ENCODE measurements at places on chromosomes 13 and 19.

GRCh38 chr19:16400911-16401591 is 70.7 kb downstream of the EPS15L1 start:
- DNase-seq = no peak

GRCh38 chr13:113539822-113540221 is 44.7 kb upstream of the TFDP1 start:
- DNase-seq = no peak

GRCh38 chr13:73715114-73715910 is 418.9 kb downstream of the KLF12 start:
- DNase-seq = no peak

GRCh38 chr19:43408043-43408442 is 6.6 kb upstream of the TEX101 start:
- DNase-seq = no peak

DNA sequence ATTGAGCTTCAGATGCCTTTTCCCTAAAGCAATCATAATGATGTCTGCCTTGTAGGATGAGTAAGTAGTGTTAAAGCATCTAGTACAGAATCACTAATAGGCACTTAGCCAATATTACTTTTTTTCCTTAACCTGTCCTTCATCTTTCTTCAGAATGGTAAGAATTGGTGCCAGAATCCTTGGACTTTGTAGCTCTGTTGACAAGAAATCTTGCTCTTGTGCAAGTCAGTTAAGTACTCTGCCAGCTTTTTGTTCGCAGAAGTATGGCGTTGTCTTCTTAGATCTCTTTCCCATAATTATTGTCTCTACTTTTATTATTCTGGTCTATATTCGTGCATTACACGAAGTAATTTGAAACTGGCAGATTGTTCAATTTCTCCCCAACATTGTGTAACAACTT is 554.5 kb downstream of the PCDH9 start:
- no peak for DNase-seq

GRCh38 chr19:3047496-3048189 is 14.7 kb downstream of the TLE5 start:
- DNase-seq = no peak

DNA sequence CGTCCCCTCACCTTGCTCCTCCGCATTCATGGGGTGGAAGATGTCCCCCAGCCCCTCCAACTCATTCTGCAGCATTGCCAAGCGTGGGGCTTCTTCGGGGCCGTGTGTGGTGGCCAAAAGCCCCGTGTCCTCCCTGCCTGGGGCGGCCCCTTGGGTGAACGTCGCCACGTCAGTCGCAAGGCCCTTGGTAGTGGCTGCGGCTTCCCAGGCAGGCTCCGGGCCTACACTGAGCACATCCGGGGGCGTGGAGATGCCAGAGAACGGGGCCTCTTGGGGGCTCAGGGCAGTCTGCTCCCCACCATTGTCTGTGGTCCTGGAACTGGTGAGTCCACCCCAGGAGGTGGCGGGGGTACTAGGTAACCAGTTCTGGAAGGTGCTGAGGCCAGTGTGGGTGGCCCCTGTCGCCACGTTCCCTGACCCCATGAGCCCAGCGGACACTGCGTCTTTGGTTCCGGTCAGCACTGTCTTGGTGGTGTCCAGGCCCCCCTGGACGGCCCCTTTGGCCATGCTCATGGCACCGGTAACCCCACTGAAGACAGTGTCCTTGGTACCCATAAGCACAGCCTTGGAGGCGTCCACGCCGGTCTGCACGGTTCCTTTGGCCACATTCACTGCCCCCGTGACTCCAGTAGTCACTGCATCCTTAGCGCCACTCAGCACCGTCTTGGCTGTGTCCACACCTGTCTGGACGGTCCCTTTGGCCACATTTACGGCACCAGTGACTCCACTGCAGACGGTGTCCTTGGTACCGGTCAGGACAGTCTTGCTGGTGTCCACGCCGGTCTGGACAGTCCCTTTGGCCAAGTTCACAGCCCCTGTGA is 7.6 kb downstream of the PLIN4 start:
- no peak for DNase-seq

DNA sequence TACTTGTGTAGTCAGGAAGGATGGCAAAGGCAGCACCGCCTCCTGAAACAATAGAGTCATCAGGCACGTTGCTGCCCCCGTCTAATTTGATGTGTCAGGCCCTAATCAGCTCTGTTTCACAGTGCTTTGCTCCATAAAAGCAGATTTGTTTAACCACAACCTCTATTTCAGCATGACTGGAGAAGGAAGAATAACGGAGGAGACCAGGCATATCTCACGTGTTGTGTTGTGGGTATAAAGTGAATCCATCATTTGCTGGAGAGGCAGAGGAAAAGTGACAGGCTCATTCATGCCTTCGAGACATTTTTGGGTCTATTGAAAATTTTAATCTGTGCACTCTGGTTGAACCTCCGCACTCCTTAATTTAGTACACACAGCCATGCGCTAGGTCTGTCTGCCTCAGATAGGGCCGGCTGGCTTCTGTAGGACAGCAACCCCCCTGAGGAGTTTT is 940.4 kb upstream of the SLC10A2 start:
- DNase-seq = no peak

DNA sequence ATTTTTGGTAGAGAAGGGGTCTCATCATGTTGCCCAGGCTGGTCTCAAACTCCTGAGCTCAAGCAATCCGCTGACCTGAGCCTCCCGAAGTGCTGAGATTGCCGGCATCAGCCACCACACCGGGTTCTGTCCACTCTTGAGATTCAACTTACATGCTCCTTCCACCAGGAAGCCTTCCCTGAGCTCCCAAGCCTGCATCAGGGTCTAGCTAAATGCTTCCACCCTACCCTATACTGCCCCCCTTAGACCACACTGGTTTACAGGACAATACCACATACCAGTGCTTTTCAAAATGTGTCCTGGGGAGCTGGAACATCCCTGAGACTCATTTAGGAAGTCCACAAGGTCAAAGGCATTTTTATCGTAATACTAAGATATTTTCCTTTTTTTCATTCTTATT is 15.1 kb upstream of the CACNG8 start:
- DNase-seq = no peak

DNA sequence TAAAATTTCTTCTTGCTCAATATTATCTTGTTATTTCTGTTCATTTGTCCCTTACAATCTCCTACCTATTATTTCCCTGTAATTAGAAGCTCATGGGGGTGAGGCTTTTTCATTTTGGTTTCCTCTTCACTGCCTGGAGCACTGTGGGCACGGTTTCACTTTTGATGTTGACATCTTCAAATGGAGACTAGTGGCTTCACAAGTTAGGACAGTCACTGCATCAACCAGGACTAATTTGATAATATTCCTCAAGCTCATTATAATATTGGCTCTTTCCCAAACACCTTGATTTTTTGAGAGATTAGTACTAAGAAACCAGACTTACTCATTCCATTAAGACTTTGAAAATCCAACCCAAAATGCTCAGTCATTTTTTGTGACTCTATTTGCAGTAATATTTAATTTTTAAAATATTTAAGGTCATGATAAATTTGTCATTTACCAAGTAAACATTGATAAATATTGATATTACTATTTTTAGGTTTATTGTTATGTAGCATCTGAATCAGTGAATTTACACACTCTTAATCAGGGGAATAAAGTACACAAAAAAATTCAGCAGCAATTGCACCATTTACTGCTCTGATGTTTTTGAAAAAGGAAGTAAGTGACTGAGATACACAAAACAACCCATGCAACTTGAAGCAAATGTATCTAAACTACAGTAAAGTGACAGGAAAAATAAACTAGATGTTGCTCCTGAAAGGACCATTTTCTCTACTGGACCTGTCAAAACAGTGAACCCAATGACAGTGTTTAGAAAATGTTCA is 28.8 kb upstream of the RCBTB2 start:
- no peak for DNase-seq

GRCh38 chr13:99922631-99923404 is 48.7 kb downstream of the ZIC5 start:
- no peak for DNase-seq

GRCh38 chr19:15432018-15432494 is 13.3 kb upstream of the AKAP8L start:
- DNase-seq = no peak

DNA sequence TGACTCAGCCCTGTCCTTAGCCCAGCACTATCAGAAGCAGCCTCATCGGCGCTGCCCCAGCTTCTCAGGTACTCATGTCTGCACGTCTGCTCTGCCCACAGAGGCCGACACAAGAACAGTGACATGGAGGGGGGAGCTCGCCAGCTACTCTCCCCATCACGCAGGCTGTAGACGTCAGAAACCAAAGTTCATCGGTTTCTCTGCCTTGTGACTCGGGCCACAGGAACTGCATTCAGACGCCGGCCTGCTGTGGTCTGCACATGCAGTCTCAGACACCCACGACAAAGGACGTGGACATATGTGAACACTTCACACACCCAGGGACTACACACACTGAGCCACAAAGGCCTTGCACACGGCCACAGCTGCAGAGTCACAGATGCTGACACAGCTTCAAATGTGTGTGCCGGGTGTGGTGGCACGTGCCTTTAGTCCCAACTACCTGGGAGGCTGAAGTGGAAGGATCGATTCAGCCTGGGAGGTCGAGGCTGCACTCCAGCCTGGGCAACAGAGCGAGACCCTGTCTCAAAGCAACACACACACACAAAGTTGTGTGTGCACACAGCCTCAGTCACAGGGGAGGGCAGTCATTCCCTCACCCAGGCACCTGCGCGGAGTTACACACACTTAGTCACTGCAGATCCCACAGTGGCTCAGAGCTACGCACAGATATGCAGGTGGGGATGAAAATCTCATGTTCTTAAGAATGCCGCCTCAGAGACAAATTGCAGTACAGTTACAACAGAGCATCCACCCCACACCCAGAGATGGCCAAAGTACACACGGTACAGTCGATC is 4.9 kb upstream of the ZFP36 start:
- no peak for DNase-seq

- no peak for DNase-seq
Observed at GRCh38 chr13:30435911-30436451, 13.7 kb downstream of the UBE2L5 start.

DNA sequence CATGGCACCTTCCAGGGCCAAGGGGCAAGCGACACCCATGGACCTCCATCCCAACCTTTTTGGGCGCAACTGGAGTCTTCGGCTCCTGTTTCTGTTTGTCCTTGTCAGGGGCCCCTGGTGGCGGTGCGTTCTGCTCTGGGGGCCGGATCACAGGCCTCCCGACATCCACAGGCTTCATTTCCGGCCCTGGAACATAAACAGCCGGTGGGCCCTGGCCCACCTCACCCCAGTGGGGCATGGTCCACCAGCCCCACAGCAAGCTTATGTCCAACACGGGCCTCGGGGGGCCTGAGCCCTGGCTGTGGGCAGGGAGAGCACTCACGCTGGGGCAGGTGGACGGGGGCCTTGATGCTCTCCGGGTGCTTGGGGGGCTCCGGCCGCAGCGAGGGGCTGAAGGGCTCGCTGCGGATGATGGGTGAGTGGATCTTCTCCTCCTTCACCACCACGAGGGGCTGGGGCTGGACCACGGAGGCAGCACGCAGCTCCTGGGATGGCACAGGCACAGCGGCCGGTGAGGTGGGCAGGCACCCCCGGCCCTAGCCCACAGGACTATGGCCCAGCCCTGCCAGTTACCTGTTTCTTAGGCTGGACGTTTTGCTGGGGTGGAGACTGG is 7.2 kb upstream of the EPHX3 start:
- DNase-seq = no peak

DNA sequence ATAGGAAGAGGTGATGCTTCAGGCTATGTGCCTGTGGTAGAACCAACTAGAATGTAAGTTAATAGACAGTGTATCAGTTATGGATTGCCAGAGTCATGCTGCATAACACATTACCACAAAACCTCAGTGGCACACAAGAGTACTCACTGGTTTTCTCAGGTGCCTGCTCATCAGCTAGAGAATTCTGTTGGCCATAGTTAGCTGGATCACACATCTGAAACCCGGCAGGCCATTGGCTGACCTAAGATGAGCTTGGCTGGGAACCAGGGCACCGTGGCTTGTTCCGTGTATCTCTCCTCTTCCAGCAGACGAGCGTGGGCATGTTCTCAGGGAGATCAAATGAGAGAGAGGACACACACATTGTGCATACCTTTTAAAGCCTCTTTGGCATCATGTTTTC is 76.7 kb downstream of the TEX26 start:
- DNase-seq = no peak

- DNase-seq = no peak
Observed at GRCh38 chr13:113895436-113895835, 31.6 kb upstream of the GAS6 start.

- DNase-seq = no peak
Observed at GRCh38 chr13:26227166-26227971, 5.3 kb upstream of the RNF6 start.

DNA sequence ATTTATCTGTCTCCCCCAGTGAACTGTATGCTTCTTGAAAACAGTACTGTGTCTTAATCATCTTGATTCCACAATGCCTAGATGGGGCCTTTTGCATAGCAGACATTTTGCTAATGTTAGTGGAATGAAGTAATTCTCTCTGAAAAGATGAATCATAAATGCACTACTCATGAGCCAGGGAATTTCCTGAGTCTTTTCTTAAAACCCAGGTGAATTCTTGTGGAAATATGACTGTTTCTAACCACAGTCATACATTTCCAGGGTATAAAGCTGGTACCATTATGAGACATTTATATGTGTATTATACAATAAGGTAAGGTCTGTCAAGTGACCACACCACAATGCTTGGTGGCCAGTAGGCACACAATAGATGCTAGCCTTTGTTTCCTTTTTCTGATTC is 5.5 kb upstream of the KCTD4 start:
- no peak for DNase-seq

GRCh38 chr13:31765138-31765785 is 25.9 kb downstream of the RXFP2 start:
- DNase-seq = no peak

- DNase-seq = peak; percentile 29
Observed at GRCh38 chr19:42420055-42420544, 7.1 kb downstream of the LIPE start.

GRCh38 chr19:2761876-2762782 is 20.9 kb downstream of the SGTA start:
- DNase-seq = no peak

DNA sequence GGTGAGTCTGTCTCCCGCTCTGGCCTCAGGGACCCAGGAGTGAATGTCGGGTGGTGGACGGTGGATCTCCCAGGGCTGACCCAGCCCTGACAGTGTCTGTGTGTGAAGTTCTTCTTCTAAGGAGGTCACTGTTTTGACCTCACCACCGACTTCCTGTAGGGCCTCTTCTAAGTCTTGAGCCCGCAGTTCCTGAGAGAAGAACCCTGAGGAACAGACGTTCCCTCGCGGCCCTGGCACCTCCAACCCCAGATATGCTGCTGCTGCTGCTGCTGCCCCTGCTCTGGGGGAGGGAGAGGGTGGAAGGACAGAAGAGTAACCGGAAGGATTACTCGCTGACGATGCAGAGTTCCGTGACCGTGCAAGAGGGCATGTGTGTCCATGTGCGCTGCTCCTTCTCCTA is at the start of gene SIGLEC7:
SIGLEC7 (plus strand) TSS at position 183 of the 400 bp plus-strand sequence; CDS start at position 252, 69 bp downstream.
- DNase-seq = no peak

- peak; percentile 58 for DNase-seq
Observed at GRCh38 chr19:45164577-45165335, 4.0 kb upstream of the NKPD1 start.

- DNase-seq = no peak
Observed at GRCh38 chr19:10927730-10928562, 493 bp downstream of the YIPF2 start.
